Stimulated activated CD4-positive, alpha-beta T cell treated with anti-CD3 and anti-CD28 coated beads, Interleukin-4, amount 100 ng/mL, for 24 hours (primary cell): ENCODE measurements at places on chromosomes 1 and 21.

- DNase-seq = no peak
Measured at GRCh38 chr1:42055061-42055460, 98.1 kb upstream of the GUCA2B start.

DNA sequence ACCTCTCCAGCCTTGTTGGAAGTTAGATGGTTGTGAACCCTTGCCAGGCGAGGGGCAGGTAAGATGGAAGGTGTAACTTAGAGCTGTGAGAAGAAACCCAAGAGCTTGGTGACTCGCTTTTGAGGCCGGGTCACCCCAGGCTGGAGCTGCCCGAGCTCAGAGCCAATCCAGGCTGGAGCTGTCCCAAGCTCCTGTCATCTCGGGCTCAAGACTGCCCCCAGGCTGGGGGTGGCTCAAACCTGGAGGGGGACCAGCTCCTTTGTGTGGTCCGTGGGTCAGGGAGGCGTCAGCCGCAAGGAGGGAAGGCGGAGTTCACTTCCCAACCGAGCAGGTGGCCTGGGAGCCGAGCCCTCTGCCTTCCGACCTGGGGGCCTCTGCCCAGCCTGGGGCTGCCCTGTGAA lies 2.0 kb downstream of the HUNK start:
- DNase-seq = no peak

DNA sequence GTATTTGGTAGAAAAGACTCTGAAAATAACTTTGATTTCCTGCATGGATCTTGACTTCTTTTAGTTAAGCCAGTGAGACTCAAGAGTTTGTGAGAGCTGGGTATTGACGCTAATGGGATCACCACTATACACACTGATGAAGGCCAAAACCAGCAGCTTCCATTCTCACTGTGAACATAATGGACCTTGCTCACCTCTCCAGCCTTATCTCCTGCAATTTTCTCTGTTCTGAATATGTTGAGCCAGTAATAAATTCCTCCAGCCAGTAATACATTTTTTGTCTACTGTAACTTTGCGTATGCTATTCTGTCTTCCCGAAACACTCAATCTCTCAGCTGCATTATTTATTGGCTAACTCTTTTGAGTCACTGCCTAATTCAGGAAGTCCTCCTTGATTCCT lies 111.6 kb upstream of the PPP2R5A start:
- DNase-seq = no peak

DNA sequence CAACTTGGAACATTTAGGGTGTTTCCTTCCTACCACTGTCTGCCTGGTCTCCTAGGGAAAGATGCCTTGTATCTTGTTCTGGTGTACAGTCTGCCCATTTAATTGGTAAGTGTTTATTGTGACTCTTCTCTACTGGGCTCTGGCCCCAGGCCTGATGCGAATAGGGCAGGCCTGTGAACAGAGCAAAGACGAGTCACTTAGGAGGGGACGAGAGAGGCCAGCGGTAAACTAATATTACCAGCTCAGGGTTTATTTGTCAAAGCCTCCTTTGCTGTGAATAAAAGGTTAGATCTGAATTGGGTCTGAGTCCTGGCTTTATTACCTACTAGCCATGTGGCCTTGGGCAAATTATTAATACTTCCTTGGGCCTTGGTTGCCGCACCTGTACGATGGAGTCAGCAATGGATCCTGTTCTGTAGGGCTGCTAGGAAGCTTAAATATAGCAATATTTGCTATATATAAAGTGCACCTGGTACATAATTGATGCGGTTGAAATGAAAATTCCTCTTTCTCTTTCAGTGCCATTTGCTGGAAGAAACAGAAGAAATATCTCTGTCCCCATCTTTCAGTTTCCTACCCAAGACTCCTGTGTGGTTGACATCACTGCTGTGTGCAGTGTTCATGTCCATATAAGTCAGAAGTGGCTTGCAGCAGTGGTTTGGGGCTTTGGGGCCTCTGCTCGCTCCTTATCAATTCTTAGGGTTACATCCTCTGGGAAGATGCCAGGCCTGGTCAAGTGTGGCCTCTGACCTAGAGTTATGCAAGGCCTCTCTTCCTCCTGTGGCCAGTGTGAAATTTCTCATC lies 32.4 kb downstream of the MAPKAPK2 start:
- DNase-seq = no peak

DNA sequence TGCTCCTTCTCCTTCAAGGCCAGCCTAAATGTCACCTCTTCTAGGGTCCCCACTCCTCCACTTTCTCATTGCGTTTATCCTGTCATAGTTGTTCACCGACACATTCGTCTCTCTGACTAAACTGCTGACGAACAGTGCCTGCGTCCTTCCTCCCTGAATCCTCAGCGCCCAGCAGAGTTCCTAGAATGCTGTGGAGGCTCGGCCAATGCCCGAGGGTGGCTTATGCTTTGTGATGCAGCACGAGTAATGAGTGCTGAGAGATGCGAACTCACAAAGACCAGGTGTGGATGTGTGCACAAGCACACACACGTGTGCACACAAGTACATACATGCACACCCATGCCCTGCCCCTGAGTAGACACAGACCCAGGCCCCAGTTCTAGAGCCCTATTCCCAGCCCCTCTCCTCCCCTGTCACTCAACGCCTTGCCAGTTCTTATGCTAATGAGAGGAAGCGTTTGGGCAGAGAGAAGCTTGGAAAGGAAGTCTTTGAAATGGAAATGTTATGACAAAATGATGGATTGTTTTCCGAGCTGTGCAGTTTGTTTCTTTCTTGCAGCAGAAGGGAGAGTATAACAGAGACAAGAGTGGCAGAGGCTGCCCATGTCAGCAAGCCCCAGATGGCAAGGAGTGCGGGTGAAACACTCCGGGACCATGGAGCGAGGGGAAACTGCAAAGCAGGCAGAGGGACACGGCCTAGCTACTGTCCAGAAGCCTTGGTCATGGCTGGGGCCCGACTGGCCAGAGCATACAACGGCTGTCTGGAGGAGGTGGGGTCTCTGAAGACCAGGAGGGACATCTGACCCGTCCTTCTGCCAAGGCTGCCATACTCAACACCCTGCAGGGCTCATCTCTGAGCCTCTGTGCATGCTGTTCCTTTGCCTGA lies 24.2 kb downstream of the KCNA10 start:
- no peak for DNase-seq

DNA sequence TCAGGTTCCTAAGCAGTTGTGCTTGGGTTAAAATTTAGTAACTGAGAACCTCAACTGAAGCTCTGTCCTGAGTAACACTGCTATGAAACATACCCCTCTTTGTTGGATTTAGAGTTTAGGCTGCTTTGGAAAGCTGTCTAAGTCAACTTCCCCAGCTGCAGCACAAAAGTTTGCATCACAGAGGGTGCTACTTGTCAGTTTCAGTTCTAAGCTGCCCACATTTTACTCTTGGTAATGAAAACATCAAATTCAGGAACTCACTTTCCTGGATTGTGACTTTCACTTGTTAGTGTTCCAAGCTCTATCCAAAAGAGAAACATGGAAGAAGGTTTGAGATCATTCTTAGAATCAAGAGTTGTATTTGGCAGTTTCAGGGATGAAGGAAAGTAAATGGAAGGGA lies 191.7 kb upstream of the NFIA start:
- no peak for DNase-seq

DNA sequence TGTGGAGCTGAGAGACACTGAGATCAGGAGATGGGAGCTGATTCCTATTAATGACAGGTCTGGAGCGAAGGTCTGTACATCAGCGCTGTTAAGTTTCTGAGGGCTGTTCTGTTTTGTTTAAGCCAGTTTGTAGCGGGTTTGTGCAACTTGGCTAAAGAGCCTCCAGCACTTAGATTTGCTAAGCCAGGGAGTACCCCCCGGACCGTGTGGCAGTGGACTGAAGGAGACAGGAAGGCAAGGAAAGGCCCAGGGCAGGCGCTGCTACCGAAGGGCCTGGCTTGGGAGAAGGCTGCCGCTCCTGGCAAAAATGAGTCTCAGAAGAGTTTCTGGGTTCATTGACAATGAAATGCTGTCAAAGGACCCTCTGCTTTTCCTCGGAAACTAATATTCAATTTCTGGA lies 139.3 kb upstream of the ZNF644 start:
- no peak for DNase-seq

DNA sequence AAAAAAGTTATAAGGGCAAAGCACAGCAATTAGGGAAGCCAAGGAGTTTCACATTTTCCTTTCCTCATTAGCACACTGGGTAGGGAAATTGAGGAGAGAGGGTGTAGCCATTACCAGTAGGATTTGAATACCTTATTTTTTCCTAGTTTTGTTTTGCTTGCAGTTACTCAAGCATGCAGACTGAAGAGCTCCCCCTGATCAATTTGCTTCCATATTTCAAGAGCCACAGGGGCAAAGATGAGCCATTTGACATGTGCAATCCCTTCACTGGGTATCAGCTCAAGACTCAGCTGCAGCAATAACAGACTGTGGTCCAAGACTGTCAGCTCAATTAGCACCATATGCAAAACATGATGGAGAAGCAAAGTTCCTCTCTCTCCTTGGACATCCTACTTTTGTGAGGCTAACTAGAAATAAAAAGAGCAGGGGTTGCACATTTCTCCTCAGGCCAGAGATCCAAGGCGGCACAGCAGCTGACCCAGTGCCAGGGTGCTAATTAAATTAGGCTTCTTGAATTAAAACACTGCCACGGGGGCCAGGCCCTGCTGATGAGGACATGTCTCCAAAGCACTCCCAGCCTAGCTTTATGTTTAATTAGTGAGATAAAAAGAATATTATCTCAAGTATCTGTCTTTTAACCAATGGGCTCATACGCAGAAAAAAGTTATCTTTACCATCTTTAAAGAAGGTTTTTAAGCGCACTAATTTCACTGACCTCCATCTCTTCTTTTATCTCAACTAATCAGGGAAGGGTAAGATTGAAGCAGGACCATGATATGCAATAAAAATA lies 36.7 kb upstream of the LRRC53 start:
- DNase-seq = no peak

DNA sequence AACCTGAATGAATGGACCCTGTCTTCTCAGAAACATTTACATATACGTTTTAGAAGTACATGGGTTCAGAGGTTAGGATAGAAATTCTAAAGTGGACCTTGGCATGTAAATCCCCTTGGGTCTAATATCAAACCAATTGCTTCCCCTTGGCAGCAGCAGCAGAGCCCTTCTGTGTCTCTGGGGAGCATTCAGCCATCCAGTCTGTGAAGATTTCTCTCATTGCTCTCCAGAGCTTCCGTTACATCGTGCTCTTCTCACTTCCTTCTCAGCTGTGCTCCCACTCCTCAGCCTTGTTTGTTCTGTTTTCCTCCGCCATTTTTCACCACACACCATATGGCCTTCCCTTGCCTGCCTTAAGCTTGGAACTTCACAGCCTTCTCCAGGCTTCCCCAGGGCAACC lies 61.5 kb upstream of the ATP1B1 start:
- no peak for DNase-seq

GRCh38 chr21:32143241-32143939 lies 135.5 kb downstream of the MIS18A start:
- no peak for DNase-seq

DNA sequence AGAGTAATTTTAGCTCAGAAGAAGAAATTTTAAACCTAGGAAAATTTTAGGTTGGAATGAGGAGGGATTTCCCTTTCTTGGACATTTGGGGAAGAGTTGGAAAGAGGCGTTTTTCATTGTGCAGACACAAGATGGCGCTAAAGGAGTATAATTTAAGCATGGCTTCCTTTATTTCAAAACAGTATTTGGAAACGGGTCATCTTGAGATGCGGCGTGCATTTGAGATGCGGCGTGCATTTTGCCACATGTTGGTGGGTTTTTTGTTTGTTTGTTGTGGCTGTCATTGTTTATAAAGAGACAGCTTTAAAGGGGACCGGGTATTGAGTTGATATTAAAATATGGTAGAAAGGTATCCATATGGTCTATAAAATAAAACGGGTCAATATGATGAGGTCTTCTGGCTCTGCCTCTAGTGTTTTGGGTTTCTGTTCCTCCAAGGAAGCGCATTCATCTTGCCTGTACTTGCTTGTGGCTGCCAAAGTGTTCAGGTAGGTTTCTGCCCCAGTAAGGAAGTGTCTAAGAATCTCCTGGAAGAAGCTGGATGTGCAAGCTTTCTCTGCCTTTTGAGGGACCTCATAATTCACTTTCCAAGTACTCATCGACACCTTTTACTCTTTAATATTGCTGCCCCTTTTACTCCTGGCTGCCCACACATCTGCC lies 210.3 kb downstream of the SLC35F3 start:
- peak; percentile 36 for DNase-seq

- no peak for DNase-seq
Measured at GRCh38 chr21:18350216-18350615, 53.4 kb downstream of the TMPRSS15 start.
